OCI-LY7 (cell line): ENCODE measurements at places on chromosomes 13 and 19.

DNA sequence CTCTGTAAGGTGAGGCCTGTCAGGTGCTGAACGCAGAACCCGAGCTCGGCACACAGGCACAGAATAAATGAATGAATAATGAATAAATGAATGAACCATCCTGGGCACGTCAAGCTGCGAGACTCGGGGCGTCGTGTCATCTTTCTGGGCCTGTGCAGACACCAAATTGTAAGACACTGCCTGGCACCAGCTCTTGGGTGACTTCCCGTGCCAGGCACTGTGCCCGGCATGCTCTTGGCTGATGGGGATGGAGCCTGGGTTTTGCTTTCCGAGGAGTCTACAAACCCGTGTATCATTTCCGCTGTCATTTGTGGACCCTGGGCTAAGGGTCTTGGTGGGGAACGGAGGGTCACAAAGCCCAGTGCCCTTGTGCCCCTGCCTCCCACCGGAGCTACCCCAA, 43.9 kb downstream of the CELF5 start:
- DNase-seq: no peak

GRCh38 chr19:16325161-16325527, 518 bp downstream of the KLF2 start:
- DNase-seq: peak; percentile 63

DNA sequence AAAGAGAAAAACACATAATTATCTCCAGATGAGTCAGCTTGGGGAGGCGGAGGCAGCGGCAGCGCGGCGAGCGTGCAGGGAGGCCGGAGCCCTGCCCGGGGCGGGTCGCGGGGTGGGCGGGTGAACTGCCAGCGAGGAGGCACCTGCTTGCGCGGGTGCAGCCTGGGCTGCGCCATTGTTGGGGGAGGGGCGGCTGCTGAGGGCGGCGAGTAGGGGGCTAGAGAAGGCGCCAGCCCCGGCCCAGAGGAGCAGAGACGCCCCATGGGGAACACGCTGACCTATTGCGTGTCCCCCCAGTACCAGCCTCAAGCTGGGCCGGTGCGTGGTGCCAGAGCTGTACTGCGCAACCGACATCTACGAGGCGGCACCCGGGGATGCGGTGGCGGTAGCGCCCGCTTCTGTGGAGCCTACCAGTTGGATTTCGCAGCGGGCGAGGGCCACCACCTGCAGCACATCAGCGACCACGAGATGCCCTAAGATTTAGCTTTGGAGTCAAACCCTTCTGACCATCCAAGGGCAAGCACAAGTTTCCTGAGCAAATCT, 16.7 kb downstream of the ZNF100 start:
- DNase-seq: no peak

DNA sequence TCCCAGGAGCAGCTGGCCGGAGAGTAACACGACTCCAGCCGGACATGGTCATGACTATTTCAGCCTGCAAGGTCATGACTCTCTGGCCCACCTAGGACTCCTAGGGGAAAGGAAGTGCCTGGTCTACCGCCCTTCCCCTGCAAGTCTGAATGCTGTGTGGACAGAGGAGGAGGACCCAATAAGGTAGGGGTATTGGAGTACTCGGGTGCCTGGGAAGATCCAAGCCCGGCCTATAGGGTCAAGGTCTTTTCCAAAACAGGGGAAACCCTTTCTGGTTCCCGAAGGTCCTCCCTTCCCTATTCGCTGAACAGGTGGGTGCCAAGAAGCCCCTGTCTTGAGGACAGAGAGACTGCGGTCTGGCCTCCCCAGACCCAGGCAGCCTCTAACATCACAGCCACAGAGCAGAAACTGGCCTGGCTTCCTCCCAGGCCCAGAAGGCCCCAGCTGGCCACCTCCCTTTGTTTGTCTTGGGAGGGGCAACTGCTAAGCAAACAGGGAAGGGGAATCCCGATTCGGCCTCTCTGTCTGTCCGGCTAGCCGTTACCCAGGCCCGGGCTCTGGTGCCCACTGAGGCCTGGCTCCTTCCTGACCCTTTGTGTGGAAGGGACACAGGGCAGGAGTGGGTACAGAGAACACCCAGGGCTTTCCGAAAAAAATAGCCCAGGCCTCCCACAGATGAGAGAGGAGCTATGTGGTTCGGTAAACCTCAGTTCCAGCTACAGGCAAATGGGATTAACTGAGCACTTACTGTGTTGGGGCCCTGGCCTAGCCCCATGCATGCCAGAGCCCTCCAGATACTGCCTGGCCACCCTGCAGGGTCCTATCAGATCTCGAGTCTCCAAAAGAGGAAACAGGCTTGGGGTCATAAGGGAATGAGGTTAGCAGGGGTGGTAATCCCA, 5.2 kb upstream of the GRAMD1A start:
- DNase-seq: no peak

DNA sequence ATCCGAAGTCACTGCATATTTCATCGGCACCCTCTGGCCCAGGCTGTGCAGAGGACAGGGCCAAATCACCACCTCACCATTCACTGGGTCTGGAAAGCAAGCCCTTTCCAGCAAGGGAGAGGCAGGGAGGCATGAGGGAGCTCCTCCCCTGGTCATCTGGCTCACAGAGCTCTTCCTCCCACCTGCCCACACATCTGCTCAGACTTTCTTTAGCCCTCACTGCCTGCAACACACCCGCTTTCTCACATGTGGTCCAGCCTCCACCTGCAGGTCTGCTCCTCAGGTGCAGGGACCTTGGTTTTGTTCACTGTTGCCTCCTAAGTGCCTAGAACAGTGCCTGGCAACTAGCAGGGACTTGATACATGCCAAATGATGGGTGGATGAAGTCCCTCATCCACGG, 21.0 kb upstream of the SLC35E1 start:
- DNase-seq: peak; percentile 74

DNA sequence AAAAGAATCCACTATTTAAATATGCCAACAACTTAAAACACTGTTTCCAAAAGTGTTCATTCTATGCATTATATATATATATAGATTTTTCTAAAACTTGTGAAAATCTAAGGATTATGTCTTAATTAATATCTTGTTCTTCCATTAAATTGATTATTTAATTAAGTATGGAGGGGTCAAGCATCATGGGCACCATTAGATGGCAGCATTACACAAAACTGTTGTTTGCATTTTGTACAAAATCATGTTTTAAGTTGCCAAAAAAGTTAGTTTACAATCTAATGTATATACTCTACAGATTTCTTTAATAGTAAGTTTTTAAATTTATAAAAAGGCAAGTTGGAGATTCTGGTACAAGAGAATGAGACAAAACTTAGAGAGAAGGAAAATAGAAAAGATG, 213.2 kb upstream of the EDNRB start:
- DNase-seq: no peak

DNA sequence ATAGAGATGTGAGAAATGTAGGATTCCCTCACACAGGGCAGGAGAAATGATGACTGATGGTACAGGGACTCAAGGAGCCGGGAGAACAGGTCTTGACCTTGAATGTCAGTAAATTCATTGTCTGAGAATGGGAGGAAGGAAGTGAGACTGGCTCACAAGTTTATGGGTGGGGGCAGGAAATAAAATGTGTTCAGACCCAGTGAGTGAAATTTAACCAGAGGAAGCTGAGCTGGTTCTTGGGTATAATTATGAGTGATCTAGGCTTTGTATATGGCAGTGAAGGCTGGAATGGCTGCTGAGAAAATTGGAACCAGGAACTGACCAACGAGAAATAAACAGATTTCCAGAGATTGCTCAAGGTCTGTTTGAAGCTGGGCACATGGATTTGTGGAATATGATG, 6.3 kb upstream of the IGSF23 start:
- no peak for DNase-seq

DNA sequence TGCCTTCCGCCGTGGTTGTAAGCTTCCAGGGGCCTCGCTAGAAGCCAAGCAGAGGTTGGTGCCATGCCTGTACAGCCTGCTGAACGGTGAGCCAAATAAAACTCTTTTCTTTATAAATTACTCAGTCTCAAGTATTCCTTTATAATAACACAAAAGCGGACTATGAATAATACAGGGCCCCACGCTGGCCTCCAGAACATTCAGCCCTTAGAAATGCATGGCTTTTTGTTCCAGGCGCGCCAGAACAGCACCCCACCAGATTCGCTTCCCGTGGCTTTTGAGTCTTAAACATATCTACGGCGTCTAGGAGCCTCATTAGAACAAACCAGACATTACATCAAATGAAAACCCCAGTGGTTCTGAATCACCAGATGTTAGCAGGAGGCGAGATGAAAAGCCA, 75.1 kb downstream of the SLC15A1 start:
- no peak for DNase-seq

- no peak for DNase-seq
These were observed 15.5 kb downstream of the DPP9 start for GRCh38 chr19:4707956-4708650.

DNA sequence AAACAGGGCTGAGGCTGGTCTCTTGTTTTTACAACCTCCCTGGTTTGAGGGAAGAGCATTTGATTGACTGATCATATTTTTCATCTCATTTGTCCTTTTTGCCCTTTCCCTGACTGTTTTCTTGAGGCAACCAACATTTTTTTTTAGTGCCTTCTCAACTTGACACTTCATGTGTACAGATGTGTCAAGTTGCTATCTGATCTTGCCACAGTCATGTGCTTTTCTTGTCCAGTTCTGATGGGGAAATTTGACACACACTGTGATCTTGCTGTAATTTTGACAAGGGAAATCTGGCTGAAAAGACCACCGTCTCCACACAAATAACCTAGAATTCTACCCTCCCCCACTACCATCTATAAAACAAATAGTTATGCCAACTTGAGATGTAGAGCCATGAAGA, 329.6 kb downstream of the KCTD12 start:
- no peak for DNase-seq

GRCh38 chr13:27792393-27793218, at the start of gene GSX1:
GSX1 (plus strand) TSS chr13:27792483; CDS start chr13:27792691, 208 bp downstream.
- DNase-seq: no peak

DNA sequence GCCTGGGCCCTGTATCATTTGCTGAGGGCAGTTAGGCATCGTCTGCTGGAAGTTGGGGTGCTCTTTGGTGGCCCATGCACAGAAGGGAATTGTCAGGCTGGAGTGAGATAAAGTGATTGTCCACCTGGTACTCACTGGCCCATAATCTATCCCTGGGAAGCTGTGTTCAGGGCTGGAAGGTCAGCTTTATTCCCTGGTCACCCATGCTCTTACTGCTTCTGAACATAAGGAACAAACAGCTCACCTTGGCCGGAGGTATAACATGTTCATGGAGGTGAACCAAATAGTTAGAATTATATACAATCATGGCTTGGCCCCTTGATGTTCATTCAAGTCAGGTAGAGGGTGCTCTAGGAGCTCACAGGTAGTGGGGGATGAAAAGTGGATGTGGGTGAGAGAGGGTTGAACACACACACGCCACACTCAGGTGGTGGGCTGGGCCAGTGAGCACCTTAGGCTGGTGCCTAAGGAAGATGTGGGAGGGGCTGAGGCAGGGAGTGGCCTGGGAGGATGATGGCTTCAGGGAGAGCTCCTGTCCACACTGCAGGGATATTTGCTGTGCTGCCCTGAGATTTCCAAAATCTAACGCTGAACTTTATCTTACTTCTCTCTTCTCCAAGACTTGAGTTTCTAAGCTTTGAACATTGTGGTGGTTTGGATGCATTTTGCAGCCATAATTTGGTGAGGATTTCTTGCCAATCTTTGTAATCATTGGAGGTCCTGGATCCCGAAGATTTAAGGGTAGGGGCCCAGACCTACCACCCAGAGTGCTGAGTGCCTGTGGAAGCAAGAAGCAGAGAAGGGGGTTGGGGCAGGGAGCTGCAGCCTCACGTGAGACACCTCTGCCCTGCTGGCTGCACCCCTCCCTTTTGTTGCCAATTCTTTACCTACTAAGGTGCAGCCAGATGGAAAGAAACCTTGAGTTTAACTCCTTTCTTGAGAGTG, 420.6 kb downstream of the ZNF536 start:
- DNase-seq: no peak

GRCh38 chr19:36771261-36772231, 1.1 kb downstream of the ZNF850 start:
- DNase-seq: peak; percentile 42

DNA sequence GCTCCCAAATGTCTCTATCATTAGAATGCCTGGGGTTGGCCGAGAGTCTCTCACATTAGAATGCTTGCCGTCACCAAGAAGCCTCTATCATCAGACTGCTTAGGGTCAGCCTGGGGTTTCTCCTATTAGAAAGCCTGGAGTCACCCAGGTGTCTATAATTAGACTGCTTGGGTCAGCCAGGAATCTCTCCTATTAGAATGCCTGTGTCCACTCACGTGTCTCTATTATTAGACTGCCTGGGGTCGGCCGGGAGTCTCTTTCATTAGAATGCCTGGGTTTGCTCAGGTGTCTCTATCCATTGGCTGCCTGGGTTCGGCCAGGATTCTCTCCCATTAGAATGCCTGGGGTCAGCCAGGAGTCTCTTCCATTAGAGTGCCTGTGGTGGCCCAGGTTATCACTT, 1453.1 kb downstream of the UQCRFS1 start:
- no peak for DNase-seq

- peak; percentile 67 for DNase-seq
These were observed 14.6 kb downstream of the CBARP start for GRCh38 chr19:1223018-1223855.

GRCh38 chr19:12723381-12723640, 421 bp downstream of the TNPO2 start:
- DNase-seq: peak; percentile 38

- no peak for DNase-seq
These were observed 214.4 kb upstream of the IRS2 start for GRCh38 chr13:110000534-110001345.

- no peak for DNase-seq
These were observed 249.4 kb downstream of the PCCA start for GRCh38 chr13:100338275-100338674.

GRCh38 chr13:42396501-42396900, 124.5 kb downstream of the AKAP11 start:
- no peak for DNase-seq

- DNase-seq: peak; percentile 89
These were observed at the start of gene PDE4A for GRCh38 chr19:10420444-10421239. PDE4A (plus strand) TSS chr19:10420538; CDS start chr19:10420765, 227 bp downstream.

DNA sequence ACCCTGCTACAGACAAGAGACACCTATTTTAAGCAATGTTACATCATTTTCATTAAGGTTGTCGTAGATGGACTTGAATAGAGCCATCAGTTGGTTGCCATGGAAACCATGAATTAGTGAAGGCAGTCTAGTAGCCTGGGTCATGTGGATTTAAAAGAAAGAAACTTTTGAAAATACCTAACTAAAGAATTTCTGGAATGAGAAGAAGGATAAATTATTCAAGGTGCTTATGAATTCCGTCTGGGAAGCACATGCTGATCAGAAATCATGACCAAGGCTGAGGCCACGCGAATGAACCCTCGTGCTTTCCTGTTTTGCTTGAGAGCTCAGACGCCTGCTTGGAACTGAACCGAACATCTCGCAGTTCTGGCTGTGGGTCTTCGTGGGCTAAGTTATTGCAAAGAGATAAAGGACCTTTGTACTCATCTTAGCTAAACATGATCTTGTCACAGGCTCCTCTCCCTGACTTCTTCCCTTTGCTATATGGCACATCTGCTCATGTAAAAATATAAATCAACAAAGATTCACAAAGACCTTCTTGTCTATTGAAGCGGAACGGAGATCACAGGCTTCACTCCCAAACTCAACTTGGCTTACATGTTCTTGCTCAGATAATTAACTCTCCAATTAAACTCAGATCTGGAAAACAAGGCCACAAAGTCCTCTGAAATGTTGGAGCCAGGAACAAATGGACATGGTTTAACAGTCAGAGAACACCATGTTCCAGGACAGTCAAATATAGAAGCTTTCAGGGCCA, 140.2 kb downstream of the NUFIP1 start:
- DNase-seq: no peak

- no peak for DNase-seq
These were observed 18.4 kb upstream of the RUBCNL start for GRCh38 chr13:46405457-46405856.

GRCh38 chr19:16293118-16294091, 31.2 kb upstream of the KLF2 start:
- DNase-seq: no peak

- DNase-seq: no peak
These were observed 19.8 kb upstream of the NAPA start for GRCh38 chr19:47534628-47535027.
